ENCODE measurements at places on chromosomes 16 and 17.

DNA sequence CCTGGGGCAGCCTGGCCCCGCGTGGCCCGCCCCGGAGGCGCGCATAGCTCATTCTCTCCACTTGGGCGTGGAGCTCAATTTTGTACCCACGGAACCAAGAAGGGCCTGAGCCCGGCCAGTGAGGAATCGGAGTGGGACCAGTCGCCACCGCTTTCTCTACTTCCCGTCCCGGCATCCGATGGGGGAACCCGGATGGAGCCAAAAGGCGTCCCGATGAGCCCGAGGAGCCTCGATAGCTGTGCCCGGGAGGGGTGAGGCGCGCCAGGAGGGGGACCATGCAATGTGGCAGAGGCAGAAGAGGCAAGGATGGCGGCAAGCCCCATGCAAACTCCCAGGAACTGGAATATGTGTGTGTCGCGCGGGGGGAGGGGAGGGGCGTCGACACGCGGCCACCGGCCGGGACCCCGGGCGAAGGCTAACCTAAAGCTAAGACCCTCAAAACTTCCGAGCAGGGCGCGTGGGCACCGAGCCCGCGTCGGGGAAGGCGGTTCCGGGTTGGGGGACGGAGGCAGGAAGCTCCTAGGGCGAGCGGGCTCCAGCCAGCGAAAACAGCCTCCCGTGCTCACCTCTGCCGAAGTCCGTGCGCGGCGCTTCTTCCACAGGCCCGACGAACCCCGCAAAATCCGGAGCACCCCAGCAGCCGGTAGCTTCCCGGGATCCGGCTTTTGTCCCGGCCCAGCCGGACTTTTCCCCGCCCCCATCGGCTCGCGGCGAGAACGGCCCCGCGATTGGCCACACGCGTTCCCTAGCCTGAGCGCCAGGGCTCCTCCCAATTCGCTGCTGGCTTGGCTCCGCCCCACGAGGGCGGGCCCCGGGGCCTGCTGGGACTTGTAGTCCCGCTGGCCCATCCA, at the start of gene ACLY:
Gene ACLY, minus strand, starts transcription at position 638 of the 851 bp plus-strand sequence. CDS start 5,078 bp downstream, outside the sequence.
- peak; percentile 99 for DNase-seq

DNA sequence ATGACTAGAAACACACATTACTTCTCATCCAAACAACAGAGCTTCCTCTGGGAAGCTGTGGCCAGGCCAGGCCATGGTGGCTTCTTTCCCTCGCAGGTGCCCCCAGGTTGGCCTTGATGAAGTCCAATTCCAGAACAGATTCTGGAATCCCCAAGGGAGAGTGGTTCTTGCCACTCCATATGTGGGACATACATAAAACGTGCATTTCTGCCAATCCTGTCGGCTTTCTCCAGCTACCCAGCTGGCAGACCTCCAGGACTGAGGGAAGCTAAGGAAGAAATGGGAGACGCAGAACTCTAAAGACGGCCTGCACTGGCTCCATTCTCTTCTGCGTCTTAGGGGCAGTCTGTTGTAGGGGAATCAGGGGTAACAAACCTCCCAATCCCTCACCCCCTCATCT, 219.2 kb upstream of the CDH5 start:
- no peak for DNase-seq

DNA sequence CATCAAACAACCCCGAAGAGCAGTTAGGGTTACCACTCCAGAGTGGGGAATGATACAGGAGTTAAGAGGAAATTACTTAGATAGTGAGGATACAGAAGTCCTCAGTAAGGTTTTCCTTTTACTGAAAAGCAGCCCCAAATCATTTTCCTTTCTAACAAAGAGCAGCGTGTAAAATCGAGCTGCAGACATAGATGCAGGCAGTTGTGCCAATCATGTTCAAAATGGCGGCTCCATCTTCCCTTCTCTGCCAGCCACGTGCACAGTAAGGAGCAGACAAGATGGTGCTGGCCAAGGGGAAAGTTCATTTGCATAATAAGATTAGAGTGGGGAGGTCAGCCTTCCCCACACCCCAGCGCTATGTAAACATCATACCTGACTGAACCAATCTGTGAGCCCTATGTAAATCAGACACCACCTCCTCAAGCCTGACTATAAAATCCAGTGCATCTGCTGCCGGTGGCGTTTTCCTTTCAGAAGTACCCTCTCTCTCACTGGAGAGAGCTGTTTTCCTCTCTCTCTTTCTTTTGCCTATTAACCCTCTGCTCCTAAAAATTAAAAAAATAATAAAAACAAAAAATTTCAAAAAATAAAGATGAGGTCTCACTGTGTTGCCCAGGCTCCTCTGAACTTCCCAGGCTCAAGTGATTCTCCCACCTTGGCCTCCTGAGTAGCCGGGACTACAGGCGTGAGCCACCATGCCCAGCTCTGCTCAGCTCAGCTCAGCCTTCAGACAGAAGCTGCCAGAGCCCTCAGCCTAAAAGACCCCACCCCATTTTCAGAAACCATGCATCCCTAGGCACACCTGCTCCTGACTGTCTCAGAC, 2.6 kb upstream of the SRL start:
- peak; percentile 49 for DNase-seq

GRCh38 chr17:44205962-44206824, 6.5 kb upstream of the ATXN7L3 start:
- DNase-seq, result no peak

DNA sequence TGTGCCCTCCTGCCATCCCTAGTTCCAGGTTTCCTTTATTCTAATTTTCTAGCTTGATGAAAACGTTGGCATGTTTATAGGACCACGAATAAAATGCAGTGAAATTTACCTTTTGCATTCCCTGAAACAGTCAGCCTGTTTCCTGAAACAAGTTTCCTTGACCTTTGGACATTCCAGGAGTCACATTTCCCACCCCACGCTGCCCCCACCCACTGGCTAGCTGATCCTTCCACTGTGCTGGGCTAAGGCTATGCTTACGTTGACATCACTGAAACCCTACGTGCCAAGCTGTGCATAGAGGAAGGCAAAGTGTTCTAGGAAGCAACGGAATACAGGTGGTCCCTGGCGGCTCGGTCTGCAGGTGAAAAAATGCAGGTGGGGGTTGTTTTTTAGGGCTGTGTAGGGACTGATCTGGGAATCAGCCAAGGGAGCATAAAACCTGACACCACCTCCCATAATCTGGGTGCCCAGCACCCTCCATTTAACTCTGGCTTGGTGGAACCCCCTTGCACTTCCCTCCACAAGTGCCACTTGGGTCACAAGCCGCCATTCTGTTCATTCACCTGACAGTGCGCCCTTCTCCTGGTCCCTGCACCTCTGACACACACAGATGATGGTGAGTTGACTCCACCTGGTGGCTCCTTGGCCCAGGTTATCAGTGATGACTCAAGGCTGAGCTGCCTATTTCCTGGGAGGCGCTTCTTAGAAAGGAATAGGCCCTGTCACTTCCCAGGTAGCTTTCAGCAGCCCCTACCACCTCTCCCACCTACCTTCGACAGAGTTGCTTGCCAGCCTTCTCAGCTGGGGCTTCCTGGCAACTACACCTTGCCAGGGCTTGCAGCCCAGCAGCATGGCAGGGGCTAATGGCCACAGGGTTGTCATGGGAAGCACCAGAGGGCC, 83.7 kb downstream of the N4BP1 start:
- peak; percentile 51 for DNase-seq

- DNase-seq, result no peak
Observed at GRCh38 chr17:62723842-62724241, 84.3 kb downstream of the MARCHF10 start.

- no peak for DNase-seq
Observed at GRCh38 chr16:66576296-66576695, 3.0 kb upstream of the CMTM2 start.

- no peak for DNase-seq
Observed at GRCh38 chr17:57442401-57442823, 186.1 kb downstream of the MSI2 start.

DNA sequence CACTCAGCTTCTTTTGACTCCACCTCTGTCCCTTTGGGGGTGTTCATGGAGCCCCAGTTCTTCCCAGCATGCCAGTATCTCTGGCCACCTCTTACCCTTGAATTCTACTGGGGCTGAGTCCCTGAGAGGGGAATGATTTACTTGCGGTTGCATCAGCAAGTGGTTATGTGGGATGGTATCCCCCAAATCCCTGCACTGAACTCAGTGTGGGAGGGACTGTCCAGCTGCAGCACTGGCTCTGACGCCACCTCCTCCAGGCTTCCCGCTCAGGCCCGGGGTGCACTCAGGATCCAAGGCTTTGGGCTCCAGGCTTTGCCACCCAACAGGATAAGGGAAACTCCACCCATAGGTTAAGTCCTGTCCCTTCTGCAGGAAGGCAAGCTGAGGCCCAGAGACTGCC, 21.1 kb upstream of the BRD7 start:
- no peak for DNase-seq

- no peak for DNase-seq
Observed at GRCh38 chr17:17170346-17170985, 35.7 kb downstream of the PLD6 start.

GRCh38 chr16:86448306-86448890, 61.9 kb upstream of the FOXF1 start:
- no peak for DNase-seq

DNA sequence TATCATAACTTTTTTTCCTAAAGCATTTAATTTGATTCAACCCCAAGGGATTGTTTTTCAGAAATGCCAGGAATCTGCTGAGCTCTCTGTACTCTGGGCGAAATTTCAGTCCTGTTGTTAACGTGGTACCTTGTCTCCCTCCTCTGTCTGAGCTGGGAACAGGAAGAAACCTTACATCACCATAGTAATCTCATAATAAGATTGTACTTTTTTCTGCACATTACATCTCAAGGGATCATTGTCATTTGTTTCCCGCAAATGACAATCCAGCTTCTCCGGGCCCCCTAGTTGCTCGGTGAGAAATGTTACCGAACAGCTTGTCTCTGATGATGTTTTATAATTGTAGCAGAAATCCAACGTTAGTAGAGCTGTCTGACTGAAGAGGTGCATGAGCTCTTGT, 152.7 kb upstream of the ERCC4 start:
- DNase-seq, result no peak

- no peak for DNase-seq
Observed at GRCh38 chr17:57016764-57017116, 38.8 kb downstream of the SCPEP1 start.

DNA sequence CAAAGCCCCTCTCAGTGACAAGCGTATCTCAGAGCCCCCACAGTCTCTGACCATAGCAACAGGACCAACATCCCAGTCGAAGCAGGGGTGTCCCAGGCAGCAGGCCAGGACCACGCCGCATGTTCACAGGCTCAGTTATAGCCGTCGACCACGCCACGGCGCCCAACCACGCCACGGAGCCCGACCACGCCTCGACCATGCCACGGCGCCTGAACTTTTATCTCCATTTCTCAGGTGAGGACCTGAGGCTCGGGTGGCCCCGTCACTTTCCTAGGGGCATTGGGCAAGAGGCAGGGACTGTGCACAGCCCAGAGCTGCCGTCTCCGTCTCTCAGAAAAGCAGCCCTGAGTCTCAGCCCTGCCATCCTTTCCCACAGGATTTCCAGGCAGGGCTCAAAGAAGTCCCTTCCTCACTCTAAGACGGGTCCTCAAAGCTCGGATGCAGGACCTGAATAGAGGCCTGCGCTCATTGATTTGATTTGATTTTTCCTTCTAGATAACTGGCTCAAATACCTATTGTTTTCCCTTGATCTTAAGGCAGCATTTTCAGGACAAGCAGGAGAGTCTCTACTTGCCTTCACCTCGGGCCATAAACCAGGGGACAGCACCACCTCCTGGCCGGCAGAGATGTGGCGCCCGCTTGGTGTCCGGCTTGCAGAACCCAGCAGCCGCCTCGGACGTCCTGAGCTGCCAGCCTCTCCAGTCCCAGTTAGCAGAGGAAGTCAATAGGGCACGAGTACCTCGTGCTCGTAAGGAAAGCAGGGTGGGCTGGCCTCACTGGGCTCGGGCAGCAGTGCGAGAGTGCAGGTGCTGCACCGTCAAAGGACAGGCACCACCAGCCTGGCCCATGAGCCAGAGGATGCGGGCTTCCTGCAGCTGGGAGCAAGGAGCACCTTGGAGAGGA, 38.8 kb downstream of the C16orf95 start:
- no peak for DNase-seq

- no peak for DNase-seq
Observed at GRCh38 chr16:25031132-25031440, 15.9 kb upstream of the ARHGAP17 start.

- peak; percentile 21 for DNase-seq
Observed at GRCh38 chr17:79023886-79024771, at the start of gene C1QTNF1. C1QTNF1 (plus strand) TSS chr17:79024169; CDS start chr17:79043969, 19,800 bp downstream.
